Small intestine (tissue), 16 donors: ENCODE measurements at places on chromosomes 5 and 9.

DNA sequence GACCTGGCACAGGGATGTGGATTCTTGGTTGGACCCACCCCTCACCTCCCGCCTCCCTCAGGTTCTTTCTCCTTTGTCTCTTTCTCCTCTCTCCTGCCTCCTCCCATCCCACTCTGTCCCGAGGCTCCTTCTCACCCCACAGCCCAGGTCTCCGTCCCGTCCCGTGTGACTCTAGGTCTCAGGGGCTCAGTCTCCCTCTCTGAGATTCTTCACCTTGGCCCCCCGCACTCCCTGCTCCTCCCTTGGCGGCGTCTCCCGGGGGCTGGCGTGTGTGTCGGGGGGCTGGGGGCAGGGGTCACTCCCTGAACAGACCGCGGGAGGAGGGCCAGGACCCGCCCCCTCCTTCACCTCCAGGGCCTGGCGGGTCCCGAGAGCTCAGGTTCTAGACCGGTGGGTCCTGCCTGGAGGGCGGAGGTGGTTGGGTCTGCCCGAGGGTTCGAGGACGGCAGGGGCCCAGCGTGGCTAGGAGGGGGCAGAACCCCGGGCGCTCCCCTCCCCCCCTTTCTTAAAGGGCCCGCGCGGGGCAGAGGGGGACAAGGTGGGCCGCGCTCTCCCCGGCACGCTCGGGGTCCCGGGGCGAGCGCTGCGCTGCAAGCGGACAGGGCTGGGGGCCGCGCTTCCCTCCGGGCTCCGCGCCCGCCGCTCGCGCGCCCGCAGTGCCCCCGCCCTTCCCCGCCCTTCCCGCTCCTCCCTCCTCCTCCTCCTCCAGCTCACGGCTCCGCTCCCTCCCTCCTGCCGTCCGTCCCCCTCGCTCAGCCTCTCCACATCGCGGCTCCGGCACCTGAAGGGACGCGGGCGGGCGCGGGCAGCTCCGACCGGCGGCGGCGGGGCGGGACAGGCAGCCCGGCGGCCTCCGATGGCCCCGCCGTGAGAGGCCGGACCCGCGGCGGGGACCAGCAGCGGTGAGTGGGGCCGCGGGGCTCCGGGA lies at the start of gene PSD2:
Gene PSD2, plus strand, starts transcription at position 735 of the 928 bp plus-strand sequence. CDS start 13,633 bp downstream, outside the sequence.
- H3K27me3 ChIP-seq: no peaks in the 10 kb centered on the region
- DNase-seq: peak; percentile 5
- H3K4me3 ChIP-seq: no peak within 1 kb of the TSS
- H3K4me1 ChIP-seq: no peaks in the 10 kb centered on the region
- no peak within 1 kb of the TSS for H3K27ac ChIP-seq

- H3K36me3 ChIP-seq: no peaks in the 10 kb centered on the region
- no peaks in the 10 kb centered on the region for H3K27me3 ChIP-seq
- DNase-seq: no peak
- no peak overlapping the region for H3K27ac ChIP-seq
- no peak overlapping the region for H3K4me3 ChIP-seq
Observed at GRCh38 chr9:8036914-8037524, 237.4 kb upstream of the DMAC1 start.

DNA sequence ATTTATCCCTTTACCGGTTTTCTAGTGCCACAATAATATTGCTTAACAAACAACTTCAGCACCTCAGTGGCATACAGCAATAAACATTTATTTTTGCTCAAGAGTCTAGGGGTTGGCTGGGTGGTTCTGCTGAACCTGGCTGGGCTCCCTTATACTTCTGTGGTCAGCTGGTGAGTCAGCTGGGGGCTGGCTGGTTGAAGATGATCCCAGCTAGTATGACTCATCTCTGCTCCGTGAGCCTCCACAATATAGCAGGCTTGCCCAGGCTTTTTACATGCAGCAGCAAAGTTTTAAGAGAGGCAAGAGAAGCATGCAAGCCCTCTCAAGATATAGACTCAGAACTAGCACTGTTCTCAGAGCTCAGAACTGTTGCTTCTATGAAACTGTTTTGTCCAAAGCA lies 523.5 kb upstream of the CLINT1 start:
- no peaks in the 10 kb centered on the region for H3K36me3 ChIP-seq
- no peaks in the 10 kb centered on the region for H3K27me3 ChIP-seq
- H3K4me3 ChIP-seq: no peak overlapping the region
- peak; percentile 46 for DNase-seq
- no peaks in the 10 kb centered on the region for H3K4me1 ChIP-seq

DNA sequence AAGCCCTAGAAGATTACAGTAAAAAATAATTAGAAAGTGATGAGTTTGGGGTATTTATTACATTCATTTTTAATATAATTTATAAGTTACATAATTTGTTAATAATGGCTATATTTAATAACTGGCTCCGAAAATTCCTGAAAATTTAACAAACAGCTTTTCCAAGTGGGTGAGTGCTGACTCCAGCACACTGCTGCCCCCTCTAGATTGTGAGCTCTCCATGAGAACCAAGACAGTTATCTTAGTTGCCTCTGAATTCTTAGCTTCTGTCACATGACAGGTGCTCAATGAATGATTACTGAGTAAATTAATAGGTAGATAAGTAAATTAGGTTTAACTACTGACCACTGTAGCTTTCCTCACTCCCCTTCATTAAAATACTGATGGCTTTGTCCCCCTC lies 7.8 kb downstream of the KLHL3 start:
- no peaks in the 10 kb centered on the region for H3K27me3 ChIP-seq
- peaks cover 2% of the 10 kb centered on the region for H3K4me1 ChIP-seq
- no peak overlapping the region for H3K27ac ChIP-seq
- H3K4me3 ChIP-seq: no peak overlapping the region
- DNase-seq: no peak
- no peaks in the 10 kb centered on the region for H3K36me3 ChIP-seq

DNA sequence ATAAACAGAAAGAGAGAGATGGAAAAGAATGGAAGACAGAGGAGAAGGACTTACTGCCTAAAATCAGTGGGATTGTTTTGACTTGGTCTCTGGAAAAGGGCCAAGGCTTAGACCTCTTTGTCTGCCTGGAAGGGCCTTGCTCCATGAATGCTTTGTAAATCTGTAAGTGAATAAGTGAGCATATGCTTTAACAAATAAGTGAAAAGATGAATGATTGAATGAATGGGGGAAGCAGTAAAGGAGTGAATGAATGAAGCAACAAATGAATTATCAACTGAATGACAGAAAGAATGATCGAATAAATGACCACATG lies 5.5 kb downstream of the KCNIP1 start:
- DNase-seq: no peak
- H3K4me1 ChIP-seq: no peaks in the 10 kb centered on the region
- peaks cover 2% of the 10 kb centered on the region for H3K27me3 ChIP-seq
- H3K27ac ChIP-seq: no peak overlapping the region
- no peaks in the 10 kb centered on the region for H3K36me3 ChIP-seq

- no peaks in the 10 kb centered on the region for H3K4me1 ChIP-seq
- H3K27ac ChIP-seq: no peak overlapping the region
Observed at GRCh38 chr5:126054577-126055347, 368.4 kb upstream of the GRAMD2B start.

- no peak for DNase-seq
- no peak overlapping the region for H3K27ac ChIP-seq
- no peak overlapping the region for H3K4me3 ChIP-seq
- peaks cover 15% of the 10 kb centered on the region for H3K27me3 ChIP-seq
- no peaks in the 10 kb centered on the region for H3K36me3 ChIP-seq
- H3K4me1 ChIP-seq: no peaks in the 10 kb centered on the region
Observed at GRCh38 chr9:98953581-98954243, 10.0 kb downstream of the COL15A1 start.

DNA sequence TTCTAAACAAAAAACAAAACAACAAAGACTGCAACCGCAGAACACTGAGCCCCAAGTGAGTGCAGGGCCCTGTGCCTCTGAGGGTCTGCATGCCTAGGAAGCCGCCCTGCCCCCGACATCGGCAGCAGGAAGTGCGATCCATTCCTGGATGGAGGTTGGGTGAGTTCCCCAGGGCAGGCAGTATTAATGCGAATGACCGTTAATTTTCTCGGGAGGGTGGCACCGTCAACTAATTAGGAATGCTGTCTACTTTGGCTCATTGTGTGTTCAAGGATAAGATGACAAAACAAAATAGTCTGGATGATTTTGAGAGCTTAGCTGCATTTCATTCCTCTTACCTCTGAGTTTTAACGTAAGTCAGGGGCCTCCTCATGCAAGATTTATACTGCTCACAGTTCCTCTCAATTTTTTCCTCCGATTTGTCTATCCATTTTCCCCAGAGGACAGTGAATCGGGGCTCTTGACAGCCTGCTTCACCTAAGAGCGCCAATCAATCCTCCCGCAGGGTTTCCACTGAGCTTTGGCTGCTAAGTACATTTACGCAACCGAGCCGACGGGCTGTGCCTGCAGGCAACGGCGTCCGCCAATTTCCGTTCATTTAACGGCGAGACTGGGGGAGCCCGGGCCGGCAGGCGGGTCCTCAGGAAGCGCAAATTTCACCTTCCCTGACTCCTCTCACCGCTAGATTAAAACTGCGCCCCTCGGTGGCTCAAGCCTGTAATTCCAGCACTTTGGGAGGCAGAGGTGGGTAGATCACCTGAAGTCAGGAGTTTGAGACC lies 2.9 kb upstream of the NXNL2 start:
- H3K36me3 ChIP-seq: no peaks in the 10 kb centered on the region
- H3K27ac ChIP-seq: no peak overlapping the region
- no peak for DNase-seq
- peaks cover 43% of the 10 kb centered on the region for H3K27me3 ChIP-seq

GRCh38 chr9:4066120-4066519 lies 233.7 kb downstream of the GLIS3 start:
- no peak overlapping the region for H3K4me3 ChIP-seq
- no peaks in the 10 kb centered on the region for H3K4me1 ChIP-seq
- no peak for DNase-seq
- H3K27me3 ChIP-seq: no peaks in the 10 kb centered on the region
- H3K27ac ChIP-seq: no peak overlapping the region
- H3K36me3 ChIP-seq: no peaks in the 10 kb centered on the region

GRCh38 chr5:89450149-89450538 lies 567.2 kb upstream of the MEF2C start:
- H3K27ac ChIP-seq: no peak overlapping the region
- no peaks in the 10 kb centered on the region for H3K36me3 ChIP-seq

GRCh38 chr5:131664929-131665328 lies 29.9 kb upstream of the RAPGEF6 start:
- H3K36me3 ChIP-seq: peaks cover 12% of the 10 kb centered on the region
- H3K4me3 ChIP-seq: no peak overlapping the region
- no peak overlapping the region for H3K27ac ChIP-seq
- DNase-seq: no peak

GRCh38 chr5:40909264-40909663 lies at the start of gene C7:
Gene C7 (plus strand): TSS chr5:40909497. CDS start chr5:40909611, 114 bp downstream.
- no peak within 1 kb of the TSS for H3K4me3 ChIP-seq
- no peaks in the 10 kb centered on the region for H3K27me3 ChIP-seq
- H3K4me1 ChIP-seq: no peaks in the 10 kb centered on the region

DNA sequence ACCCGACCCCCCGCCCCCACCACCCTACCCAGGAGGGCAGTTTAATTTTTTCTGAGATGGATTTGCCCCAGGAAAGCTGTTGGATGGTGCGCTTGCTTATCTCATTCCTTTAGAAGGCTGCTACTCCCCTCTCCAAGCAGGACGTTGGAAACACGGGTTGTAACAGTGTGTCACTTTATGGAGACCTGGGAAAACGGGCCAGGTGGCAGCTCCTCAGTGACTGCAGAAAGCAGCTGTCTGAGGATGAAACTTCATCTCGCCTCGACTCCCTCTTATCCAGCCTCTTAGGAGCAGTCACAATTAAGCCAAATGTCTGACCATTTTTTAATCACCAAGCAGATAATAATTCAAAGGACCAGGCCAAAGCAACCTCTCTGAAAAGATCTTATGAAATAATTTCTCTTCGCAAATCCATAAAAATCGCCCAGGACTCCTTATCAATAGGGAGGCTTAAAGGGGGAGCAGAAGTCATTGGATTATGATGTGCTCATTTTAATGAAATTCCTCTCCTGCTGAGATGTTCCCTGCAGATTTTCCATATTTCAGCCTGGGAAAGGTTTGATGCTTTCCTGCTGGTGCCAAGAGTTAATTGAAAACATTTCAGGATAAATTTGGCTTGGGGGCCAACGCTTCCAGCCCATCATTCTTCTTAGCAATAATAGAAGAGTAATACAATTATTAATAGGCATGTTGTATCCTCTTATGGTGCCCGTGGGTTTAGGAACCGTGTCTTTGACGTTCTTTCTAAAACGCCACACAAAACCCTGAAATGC lies 26.0 kb downstream of the GAS1 start:
- no peak overlapping the region for H3K27ac ChIP-seq
- H3K36me3 ChIP-seq: no peaks in the 10 kb centered on the region
- H3K4me3 ChIP-seq: no peak overlapping the region
- DNase-seq: no peak

DNA sequence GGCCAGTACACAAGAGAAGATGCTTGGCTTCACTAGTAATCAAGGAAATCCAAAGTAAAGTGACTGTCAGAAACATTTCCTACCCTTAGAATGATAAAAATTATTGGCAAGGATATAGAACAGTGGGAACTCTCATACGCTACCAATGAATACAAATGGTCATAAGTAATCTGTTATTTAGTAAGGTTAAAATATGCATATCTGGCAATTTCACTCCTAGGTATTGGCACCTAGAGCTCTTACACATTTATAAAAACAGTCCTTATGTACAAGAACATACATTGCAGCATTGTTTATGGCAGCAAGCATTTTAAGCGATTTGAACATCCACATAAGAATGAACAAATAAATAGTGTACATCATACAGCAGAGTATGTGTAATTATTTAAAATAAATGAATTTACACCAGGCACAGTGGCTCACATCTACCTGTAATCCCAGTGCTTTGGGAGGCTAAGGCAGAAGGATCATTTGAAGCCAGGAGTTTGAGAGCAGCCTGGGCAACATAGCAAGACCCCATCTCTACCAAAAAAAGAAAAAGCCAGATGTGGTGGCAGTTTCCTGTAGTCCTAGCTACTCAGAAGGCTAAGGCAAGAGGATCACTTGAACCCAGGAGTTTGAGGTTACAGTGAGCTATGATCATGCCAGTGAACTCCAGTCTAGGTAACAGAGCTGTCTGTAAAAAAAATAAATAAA lies 93.3 kb downstream of the NIPBL start:
- H3K27me3 ChIP-seq: no peaks in the 10 kb centered on the region
- H3K36me3 ChIP-seq: peaks cover 8% of the 10 kb centered on the region
- no peak overlapping the region for H3K27ac ChIP-seq

DNA sequence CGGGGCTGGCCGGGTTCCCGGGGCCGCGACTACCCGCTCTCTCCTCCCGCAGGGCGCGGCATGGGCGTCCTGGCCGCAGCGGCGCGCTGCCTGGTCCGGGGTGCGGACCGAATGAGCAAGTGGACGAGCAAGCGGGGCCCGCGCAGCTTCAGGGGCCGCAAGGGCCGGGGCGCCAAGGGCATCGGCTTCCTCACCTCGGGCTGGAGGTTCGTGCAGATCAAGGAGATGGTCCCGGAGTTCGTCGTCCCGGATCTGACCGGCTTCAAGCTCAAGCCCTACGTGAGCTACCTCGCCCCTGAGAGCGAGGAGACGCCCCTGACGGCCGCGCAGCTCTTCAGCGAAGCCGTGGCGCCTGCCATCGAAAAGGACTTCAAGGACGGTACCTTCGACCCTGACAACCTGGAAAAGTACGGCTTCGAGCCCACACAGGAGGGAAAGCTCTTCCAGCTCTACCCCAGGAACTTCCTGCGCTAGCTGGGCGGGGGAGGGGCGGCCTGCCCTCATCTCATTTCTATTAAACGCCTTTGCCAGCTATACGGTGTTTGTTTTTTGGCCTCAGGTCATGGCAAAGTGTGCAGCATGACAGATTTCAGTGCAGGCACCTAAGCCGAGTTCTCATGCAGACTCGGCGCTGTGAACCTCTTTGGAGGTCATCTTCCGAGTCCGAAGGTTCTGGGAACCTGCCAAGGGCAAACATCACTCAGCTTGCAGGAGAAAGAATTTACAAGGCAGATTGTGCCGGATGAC lies 516 bp downstream of the MRPL41 start:
- DNase-seq: peak; percentile 69
- H3K4me1 ChIP-seq: peaks cover 4% of the 10 kb centered on the region
- no peaks in the 10 kb centered on the region for H3K27me3 ChIP-seq

GRCh38 chr5:169331292-169331852 lies 30.4 kb upstream of the SLIT3 start:
- H3K27me3 ChIP-seq: no peaks in the 10 kb centered on the region
